ENCODE measurements at places on chromosomes 2 and 18.

- no peak for DNase-seq
These were observed 32.9 kb upstream of the PPM1B start for GRCh38 chr2:44135771-44136170.

DNA sequence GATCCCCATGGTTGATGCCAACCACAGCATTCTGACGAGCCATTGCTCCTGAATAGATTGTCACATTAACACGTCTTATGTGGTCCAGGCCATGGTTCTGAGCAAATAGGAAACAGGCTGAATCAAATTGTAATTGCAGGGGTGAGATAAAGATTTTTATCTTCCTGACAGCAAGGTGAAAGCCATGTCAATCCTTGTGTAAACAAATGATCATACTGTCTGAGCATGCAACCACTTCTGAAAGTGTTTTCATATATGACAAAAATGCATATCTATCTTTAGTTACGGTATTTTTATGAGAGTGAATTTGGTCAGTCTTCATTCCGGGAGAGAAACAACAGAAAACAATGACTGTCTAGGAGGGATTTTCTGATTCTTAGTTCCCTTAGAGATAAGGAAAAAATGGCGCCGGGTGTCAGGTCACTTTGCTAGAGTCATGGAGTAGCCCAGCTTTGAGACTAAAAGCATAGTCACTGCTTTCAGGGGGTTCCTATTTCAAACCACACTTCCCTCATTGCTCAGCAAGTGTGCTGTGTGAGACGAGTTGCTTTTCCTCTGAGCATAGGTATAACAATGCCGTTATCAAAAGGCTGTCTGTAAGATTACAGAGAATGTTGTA lies 958.9 kb downstream of the DCDC2C start:
- no peak for DNase-seq

- DNase-seq, result no peak
These were observed 207.9 kb downstream of the CMPK2 start for GRCh38 chr2:6657855-6658254.

DNA sequence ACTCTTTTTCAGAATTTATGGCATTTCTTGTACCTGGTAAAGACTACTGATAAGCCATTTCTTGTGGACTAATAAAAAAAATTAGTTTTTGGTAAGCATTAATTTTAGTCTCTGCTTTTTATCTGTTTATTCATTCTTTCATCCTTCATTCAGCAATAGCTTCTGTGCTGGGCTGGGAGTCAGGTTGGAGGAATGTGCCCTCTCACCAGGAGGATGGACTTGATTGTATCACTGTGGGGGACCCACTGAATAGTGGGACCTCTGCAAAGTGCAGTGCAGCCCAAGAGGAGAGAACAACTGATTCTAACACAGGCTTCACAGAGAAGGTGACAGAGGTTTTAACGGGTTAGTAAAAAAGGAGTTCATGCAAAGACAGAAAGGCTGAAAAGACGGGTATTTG lies 39.1 kb downstream of the CDC42EP3 start:
- DNase-seq, result no peak

- no peak for DNase-seq
These were observed 370.3 kb upstream of the LINC00305 start for GRCh38 chr18:64519201-64519600.

DNA sequence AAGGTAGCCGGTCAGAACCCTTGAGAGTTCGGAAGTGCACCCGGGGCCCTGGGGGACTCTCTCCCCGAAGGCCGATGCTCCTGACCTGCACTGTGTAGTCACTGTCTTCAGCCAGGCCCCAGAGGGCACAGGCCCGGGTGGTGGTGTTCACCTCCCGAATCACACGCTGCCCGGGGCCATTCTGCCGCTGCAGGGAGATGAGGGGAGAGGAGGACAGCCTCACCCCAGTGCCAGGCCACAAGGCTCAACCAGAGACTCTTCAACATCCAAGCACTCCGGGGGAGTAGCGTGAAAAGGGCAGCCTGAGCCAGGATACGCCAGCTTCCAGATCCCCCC lies 1.1 kb downstream of the FNDC4 start:
- no peak for DNase-seq

- no peak for DNase-seq
These were observed 100.7 kb downstream of the LYPD6 start for GRCh38 chr2:149430743-149431736.

DNA sequence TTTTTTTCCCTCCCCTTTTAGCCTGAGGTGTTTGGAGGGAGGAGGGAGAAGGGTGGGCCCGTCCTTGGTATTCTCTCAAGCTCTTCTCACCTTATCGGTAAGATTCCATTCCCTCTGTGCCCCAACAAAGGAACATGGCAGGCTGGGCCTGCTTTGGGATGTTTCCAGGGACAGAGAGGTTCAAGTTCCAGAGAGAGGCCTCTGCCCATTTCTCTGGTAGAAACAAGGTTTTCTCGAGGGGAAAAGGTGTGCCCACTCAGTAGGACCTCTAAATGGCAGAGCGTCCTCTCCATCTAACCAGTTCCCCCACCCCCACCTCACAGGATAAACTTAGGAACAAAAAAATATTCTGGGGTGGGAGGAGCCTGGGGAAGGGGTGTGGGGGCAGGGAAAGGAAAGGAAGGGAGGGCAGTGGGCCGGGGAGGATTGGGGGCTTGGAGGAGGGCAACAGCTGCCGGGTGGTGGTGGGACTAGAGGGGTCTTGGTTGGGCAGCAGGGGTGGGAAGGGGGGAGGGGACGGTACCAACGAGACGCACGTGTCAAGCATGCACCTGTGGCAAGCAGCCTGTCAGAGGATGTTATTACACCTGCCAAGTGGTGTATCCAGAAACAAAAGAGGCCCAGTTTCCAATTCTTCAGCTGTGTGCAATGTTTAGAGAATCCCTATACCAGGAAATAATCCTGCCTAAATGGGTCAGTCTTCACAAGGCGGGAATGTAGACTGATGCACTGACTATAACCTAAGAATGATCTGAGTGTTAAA lies 2.1 kb downstream of the PCBP1 start:
- peak; percentile 78 for DNase-seq

DNA sequence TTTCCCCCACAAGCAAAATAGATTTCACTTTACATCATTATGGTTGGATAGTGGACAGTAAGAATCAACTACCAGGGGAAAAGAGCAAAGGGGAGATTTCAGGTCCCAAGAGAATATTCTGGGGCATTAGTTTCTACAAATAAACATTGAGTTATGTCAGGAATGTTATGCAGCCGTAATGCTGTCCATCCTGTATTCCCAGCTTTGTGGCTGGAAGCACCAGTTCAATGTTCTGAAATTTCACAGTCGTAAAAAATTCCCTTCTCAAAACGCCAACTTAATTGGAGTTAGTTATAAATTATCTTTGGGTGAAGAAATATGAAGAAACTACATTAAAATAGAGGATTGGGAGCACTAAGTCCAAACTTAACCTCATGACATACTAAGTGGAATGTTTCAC lies 141.5 kb upstream of the FIGN start:
- no peak for DNase-seq
